Glomerular endothelial cell (primary cell): ENCODE measurements at places on chromosomes 1 and 21.

DNA sequence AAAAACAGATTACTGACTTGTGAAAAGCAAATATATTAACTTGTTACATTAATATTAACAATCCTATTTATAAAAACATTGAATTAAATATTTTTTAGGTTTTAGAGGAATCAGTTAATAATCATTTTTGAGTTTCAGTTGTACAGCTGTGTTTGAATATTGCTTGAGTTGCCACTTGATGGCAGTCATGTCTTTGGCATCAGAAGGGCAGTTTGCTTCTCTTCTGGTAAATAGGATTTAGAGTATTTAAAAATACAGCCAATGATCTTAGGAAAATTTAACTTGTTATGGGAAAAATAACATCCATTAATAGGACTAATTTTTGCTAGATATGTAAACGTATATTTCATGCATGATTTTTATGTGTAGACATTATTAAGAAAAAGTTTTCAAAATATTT lies 234.1 kb downstream of the NCAM2 start:
- DNase-seq = peak; percentile 9

DNA sequence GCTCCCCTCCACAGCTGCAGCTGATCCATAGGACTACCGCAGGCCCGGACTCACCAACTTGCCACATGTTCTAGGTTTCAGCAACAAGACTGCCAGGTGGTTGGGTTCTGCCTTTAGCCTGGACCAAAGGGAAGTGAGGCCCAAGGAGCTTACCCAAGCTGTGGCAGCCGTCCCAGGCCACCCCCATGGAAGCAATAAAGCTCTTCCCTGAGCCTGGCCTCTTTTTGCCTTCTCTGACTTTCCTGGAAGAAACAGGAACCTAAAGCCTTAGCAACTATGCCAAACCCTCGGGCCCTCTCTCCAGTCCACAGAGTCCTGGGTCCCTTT lies 2.7 kb upstream of the ARTN start:
- DNase-seq = no peak

- peak; percentile 50 for DNase-seq
These were observed 81.1 kb downstream of the PGM1 start for GRCh38 chr1:63674238-63674864.

GRCh38 chr1:36326499-36326898 lies 3.1 kb upstream of the EVA1B start:
- no peak for DNase-seq

DNA sequence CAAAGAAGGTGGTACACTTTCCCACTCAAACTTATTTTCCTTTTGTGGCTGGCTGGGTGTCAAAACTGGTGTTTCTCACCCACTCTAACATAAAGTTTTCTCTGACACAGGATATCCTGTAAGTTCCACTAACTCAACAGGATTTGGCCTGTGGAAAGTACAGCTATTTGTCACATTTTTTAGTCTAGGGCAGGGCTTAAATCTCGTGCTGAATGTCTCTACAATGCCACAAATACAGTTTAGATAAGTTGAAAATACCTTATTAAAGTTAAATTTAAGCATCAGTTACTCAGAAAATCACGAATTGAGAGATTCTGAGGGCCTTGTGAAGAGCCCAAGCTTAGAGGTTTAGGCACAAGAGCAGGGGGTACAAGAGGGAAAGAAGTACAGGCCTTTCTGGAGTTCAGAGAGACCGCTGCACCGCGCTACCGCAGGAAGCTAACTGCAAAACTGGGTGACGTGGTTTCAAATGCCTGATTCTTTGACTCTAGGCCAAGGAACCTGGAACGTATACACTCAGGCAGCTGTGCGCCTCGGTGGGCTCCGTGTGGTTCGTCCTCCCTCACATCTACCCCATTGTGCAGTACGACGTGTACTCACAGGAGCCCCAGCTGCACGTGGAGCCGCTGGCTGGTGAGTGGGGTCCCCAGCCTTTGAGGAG lies 23.4 kb upstream of the PWP2 start:
- peak; percentile 36 for DNase-seq

DNA sequence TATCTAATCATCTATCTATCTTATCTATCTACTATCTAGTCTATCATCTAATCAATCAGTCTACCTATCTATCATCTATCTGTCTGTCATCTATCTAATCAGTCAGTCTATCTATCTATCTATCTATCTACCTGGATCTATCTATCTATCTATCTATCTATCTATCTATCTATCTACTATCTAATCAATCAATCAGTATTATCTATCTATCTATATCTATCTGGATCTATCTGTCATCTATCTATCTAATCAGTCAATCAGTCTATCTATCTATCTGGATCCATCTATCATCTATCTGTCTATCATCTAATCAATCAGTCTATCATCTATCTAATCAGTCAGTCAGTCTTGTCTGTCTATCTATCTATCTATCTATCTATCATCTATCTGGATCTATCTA lies 26.9 kb upstream of the C1orf174 start:
- no peak for DNase-seq

GRCh38 chr1:100847361-100848082 lies 47.1 kb downstream of the EXTL2 start:
- DNase-seq = peak; percentile 37

DNA sequence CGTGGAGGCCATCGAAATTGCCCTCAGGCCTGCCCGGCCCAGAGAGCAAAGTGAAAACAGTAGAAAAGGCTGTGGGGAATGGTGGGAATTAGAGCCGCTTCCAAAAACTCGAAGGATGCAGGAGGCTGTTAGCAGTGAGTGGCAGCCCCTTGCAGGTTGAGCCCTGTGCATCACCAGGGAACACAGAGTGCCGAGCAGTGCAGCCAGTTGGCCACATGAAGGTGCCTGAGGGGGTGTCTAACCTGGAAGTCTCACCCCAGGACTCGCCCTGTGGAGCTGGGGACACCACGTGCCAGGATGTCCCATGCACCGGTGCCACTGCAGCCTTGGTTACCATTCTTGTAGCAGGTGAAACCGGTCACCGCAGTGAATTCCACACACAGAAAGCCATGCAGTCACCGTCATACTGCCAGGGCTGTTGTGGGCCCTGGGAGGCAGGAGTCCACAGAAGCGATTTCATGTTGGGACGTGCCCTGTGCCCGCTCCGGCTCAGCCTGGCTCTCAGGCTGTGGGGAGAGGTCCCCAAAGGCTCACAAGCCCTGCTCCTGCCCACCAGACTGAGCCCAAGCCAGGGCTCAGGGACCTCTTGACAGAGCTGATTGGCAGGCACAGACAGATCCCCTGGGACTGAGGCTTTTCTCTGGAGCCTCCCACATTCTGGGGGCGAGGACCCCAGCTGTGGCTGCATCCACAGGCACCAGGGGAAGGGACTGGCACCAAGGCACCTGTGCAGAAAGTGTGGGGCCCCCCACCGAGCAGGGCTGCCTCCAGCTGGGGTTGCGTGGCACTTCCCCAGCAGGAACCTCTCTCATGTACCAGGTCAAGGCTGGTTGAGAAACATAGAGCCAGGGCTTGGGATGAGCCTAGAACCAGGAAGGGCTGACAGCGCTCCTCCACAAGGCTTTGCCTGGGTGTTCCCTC lies 16.7 kb upstream of the ACTRT2 start:
- no peak for DNase-seq

- DNase-seq = no peak
These were observed 223.5 kb downstream of the HMCN1 start for GRCh38 chr1:185957441-185958363.

DNA sequence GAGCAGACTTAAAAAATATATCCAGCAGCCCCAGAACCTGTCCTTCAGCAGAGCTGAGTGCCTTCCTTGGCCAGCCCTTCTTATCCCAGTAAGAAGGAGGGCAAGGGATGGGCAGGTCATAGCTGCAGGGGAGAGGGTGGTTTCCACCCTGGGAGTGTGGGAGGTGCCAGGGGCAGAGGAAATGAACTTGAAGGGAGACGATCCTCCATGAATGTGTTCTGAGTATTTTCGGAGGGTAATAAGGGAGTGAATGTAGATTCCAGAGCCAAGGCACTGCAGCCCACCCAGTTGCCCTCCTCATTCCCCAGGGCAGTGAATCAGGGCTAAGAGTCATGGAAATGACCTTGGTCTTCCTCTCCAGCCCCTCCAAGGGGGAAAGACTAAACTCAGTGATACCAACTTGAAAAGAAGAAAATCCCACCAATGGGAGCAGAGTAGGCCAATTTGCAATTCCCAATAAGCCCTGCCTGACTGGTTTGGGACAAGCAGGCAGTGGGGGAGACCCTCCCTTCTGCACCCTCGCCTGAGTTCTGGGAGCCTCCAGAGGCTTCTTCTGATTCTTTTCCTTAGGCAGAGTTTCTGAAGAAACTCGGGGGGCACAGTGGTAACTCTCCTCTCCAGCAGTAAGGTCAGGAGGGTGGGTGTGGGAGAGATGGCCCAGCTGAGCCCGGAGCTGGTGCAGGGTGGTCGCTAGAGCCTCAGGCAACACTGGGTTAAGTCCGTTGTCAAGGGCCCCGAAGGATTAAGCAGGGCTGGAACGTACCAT lies 4.2 kb downstream of the MYOG start:
- no peak for DNase-seq

DNA sequence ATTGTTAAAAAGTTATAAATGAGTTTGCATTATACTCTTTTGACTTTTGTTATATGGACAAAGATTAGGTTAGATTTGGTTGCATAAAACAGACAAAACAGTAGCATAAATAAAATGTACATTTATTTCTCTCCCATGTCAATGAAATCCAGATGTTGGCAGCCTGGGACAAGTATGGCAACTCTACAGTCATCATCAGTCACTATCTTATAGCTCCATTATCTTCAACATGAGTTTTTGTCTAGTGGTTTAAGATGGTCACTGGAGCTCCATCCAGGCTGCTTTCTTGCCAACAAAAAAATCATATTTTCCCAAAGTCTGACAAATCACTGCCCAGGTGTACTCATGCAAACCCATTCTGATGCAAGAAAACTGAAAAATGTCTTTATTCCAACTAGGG lies 83.8 kb downstream of the CD58 start:
- no peak for DNase-seq

- no peak for DNase-seq
These were observed 16.8 kb downstream of the IFFO2 start for GRCh38 chr1:18939398-18940302.

GRCh38 chr1:14852291-14852690 lies 253.8 kb downstream of the KAZN start:
- no peak for DNase-seq

GRCh38 chr1:53069663-53070327 lies 7.8 kb downstream of the PODN start:
- DNase-seq = no peak

- DNase-seq = no peak
These were observed 167.9 kb downstream of the TNFSF18 start for GRCh38 chr1:172882791-172883386.

DNA sequence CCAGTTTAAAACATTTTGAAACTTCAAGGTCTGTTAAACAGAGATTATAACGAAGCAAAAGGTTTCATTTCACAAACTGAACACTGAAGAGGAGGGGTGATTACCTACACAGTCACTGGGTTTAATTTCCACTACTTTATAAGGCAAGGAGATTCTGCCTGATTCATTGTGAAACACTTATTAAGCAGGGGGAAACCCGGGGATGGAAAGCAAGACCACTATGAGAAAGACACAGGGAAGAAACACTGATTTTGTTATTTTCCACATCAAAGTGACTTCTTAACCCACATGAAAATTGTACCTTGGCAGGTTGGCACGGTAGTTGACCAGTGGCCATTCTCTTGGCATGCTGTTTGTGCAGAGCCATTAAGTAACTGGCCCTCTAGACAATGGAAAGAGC lies 8.1 kb upstream of the F5 start:
- no peak for DNase-seq

DNA sequence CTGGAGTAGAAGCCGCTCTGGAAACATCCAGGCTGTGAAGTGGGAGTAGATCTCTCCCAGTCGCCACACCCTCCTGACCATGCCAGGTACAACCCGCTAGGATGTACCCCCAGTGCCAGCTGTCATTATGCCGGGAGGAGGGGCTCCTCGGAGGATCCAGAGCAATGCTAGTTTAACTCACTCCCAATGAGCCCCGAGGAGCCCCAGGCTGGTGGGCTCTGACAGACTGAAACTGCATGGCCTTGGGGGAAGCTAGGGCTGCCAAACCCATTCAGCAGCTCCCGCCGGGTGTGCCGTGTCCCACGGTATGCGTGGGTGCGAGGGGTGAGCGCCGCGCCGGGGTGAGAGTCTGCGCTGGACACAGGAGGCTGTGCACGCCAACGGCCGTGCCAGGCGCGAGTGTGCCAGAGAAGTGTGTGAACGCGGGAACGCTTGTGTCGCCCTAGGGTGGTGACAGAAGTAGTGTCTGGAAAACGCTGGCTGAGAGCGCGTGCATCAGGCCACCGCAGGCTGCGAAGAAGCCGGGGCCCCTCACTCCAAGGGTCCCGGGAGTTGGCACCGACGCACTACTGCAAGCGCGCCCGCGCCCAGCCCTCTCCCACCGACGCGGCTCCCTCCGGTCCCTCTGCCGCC lies 177.1 kb upstream of the EDN2 start:
- DNase-seq = no peak

GRCh38 chr1:245019910-245020486 lies 134.8 kb upstream of the KIF26B start:
- DNase-seq = no peak

DNA sequence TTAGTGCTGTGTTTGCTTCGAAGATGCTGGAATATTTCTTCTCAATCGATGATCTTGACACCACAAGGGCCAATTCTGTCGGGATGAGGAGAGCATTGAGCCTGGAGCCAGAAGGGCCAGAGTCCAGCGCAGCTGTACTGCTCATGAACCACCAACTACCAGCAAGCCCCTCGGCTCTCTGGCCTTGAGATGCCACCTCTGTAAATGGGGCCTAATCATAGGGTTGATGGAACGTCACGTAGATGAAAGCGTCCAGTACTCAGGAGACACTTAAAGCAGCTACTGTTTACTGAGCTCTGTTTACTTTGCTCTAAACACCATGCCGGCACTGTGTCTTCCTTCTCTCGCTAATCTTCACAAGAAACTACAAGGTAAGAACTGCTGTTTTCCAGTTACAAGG lies 26.3 kb downstream of the CCDC185 start:
- no peak for DNase-seq

DNA sequence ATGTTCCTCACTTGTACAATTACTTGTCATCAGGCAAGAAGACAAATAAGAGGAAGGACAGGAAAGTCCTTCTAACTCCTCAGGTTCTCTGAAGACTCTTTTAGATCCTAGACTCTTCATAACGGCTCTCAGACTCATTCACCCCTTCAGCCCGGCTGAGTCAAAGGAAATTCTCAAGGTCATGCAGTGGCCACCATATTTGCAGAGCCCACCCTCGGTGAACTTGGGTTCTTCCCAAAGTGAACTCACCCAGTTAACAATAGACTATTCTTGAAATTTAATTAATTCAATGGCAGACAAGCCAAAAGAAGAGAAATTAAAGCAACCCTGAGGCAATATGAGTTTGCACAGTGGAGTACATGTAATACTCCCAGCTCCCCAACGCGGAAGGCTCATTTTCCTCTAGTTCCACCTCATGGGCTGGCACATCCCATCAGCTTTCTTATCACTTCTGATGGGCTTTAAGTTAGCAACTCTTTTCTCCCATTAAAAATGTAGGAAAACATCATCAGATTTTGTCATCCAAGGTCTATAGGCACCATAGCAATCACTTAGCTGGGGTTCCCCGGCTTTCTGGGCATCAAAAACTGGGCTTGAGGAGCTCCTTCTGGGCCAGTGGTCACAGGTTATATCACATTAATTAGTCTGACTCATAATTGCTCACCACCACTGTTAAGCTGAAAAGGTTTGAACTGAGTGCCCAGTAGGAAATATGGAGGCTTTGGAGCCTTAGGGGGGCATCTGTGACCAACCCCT lies 27.8 kb upstream of the TIAM1 start:
- DNase-seq = no peak

GRCh38 chr1:244674446-244674845 lies 21.5 kb downstream of the DESI2 start:
- no peak for DNase-seq
